ENCODE measurements at places on chromosomes 1 and 21. TPM values are rescaled to one million over a fixed set of nuclear protein-coding genes. Genes with fewer than 3 reads are reported as not detected.

S100A3 gene
- 4.5 TPM for total RNA-seq

TSPAN1 gene
- total RNA-seq = 68.9 TPM

ERMAP gene
- 15.2 TPM for total RNA-seq

CGN gene
- total RNA-seq = 52.9 TPM

EEIG2 gene
- total RNA-seq = 20.0 TPM

THEM4 gene
- 15.0 TPM for total RNA-seq

ILDR2 gene
- total RNA-seq = 1.6 TPM

PLA2G2C gene
- not detected for total RNA-seq

DNA sequence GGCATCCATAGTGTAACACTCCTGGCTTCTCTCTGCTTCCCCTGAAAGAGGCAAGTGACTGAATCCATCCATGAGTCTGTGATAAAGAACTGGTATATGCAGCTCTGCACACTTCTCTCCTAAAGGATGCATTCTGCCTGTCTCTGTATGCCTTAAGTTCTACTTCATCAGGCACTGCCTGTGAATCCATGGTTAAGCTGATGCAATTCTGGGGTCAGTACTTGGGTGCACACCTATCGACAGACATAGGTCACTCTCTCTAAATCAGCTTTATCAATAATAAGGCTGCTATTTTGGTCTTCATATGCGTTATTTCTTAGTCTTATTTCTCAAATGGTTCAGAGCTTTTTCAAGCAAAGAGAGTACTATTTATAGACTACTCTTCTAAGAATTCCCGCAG is 32.7 kb upstream of the PTP4A2 start:
- H3K4me3 ChIP-seq = no peak overlapping the region
- no peak for DNase-seq
- no peaks in the 10 kb centered on the region for H3K36me3 ChIP-seq
- no peaks in the 10 kb centered on the region for H3K27me3 ChIP-seq
- no peaks in the 10 kb centered on the region for H3K4me1 ChIP-seq
- H3K27ac ChIP-seq = no peak overlapping the region

DNA sequence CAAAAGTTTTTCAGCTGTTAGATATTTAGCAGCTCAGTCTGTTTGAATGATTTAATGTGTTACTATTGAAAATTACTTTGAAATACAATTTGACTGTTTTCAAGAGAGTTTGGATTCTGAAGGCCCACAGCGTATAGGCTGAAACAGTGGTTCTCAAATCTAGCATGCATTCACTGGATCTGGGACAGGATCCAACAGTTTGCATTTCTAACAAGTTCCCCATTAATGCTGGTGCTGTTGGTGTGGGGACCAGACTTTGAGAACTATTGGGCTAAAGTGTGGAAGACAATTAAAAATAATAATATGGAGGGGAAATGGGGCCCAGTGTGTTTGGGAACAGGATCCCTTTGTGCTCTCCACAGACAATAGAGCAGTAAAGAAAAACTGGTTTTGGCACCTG is 31.9 kb downstream of the ITSN1 start:
- no peaks in the 10 kb centered on the region for H3K4me1 ChIP-seq
- no peaks in the 10 kb centered on the region for H3K27me3 ChIP-seq
- H3K27ac ChIP-seq = no peak overlapping the region
- H3K4me3 ChIP-seq = no peak overlapping the region
- no peaks in the 10 kb centered on the region for H3K36me3 ChIP-seq
- no peak for DNase-seq

DNA sequence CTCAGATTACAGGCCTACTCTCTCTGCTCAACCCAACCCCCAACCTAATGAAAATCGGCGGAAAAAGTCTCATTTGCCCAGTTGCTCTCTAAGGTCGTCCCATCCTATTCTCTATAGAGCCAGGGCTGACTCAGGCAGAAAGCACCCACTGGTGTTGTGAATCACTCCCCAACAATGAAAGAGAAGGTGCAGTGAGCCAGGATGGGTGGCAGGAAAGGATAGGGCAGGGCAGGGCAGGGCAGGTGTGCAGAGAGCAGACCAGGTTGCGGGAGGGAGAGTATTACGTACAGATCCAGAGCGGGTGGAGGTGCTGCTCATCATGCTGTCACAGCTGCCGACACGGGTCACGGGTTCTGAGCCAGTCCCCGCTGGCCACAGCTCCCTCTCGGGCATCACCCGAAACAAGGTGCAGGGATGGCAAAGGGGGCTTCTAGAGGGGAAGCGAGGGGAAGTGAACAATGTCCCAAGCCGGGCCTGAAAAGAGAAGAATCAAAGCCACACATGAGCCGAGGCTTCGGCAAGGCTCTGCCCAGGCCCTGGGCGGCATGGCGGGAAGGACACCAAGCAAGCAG is 5.3 kb downstream of the C1orf116 start:
- DNase-seq = peak; percentile 63
- no peaks in the 10 kb centered on the region for H3K27me3 ChIP-seq
- peaks cover 41% of the 10 kb centered on the region for H3K4me1 ChIP-seq

DNA sequence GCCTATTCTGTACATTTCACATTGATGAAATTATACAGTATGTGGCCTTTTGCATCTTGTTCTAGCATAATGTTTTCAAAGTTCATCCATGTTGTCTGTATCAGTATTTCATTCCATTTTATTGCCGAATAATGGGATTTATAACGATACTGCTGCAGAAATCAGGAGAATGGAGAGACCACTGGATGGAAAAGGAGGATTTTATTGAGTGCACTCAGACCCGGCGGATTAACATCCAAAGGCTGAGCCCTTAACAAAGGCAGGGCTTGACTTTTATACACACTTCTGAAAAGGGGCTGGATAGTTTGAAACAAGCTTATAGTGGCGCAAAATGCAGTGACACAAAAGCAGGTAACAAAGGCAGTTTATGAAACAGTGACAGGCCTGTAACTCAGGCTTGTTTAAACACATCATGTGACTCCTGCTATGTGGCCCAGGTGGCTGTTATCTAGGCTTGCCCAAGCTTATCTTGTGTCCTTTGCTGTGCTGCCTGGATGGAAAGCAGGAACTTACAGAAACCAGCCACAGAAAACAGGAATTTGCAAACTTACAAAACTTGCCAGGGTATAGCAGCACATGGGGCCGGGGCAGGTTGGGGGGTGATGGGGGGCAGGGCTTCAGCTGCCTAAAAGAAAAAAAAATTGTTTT is 32.8 kb upstream of the KCNJ15 start:
- H3K27me3 ChIP-seq = no peaks in the 10 kb centered on the region
- H3K27ac ChIP-seq = no peak overlapping the region
- DNase-seq = no peak
- no peak overlapping the region for H3K4me3 ChIP-seq
- no peaks in the 10 kb centered on the region for H3K36me3 ChIP-seq
- H3K4me1 ChIP-seq = peaks cover 11% of the 10 kb centered on the region

DNA sequence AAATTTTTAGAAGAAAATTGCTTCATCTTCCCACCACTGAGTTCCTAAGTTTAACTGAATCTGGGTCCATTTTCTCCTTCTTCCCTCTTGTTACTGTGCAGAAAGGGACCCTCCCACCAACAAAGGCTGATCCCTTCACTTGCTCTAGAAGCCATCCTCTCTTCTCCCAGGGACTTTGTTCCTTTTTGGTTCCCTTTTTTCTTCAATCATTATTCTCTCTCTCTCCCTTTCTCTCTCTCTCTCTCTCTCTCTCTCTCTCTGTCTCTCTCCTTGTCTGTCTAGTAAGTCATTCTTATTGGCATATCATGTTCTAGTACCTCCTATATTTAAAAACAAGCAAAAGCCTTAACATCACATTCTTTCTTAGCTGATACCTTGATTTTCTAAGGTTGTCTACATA is 31.7 kb upstream of the GADD45A start:
- no peak overlapping the region for H3K27ac ChIP-seq
- H3K4me3 ChIP-seq = no peak overlapping the region
- no peaks in the 10 kb centered on the region for H3K36me3 ChIP-seq
- DNase-seq = no peak

GRCh38 chr1:32709075-32709474 is 6.5 kb upstream of the SYNC start:
- H3K36me3 ChIP-seq = no peaks in the 10 kb centered on the region
- H3K4me3 ChIP-seq = no peak overlapping the region
- peaks cover 14% of the 10 kb centered on the region for H3K4me1 ChIP-seq
- no peaks in the 10 kb centered on the region for H3K27me3 ChIP-seq

DNA sequence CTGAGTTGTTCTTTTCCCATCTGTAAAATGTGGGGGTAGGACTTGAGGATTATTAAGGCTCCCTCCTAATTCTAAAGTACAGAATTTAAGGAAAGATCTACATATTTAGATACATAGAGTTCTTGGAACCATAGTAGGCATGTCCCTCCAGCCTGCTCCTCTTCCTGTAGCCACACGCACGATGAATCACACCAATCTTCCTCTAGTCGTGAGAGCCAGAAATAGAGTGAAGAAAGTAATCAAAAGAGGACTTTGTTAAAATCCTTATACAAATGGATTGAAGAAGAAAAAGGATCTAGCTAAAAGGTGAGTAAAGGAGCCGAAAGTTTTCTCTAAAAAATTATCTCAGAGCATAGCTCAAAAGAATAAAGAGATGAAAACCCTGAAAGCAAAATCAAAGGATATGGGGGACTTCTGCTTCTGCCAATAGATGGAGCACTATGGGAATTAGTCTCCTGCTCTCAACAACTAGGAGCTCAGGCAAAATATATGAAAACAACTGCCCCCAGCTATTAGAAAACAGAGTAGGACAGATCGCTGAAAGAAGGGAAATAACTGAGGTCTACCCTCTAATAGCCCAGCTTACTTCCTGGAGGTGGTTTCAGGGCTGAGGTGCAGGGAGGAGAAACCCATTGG is 8.5 kb downstream of the C1orf141 start:
- H3K4me3 ChIP-seq = no peak overlapping the region
- no peaks in the 10 kb centered on the region for H3K36me3 ChIP-seq
- no peaks in the 10 kb centered on the region for H3K4me1 ChIP-seq

DNA sequence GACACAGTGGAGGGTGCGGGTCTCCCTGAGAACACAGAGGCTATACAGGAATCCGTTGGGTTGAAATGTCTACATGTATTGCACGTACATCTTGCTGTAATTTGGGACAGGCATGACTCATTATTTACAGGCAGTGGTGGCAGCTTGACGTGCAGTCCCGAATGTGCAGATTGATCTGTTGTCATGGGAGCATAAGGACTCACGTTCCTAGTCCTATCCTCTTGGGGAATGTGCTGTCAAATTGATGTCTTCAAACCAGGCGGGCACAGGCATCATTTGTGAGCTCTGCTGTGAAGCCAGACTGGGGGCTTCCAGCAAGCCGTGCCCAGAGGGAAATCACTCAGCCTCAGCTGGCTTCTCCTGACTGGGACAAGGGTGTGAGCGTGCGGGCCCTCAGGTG is 40.5 kb downstream of the S100B start:
- H3K36me3 ChIP-seq = peaks cover 97% of the 10 kb centered on the region
- H3K4me3 ChIP-seq = no peak overlapping the region
- H3K27me3 ChIP-seq = no peaks in the 10 kb centered on the region
- no peaks in the 10 kb centered on the region for H3K4me1 ChIP-seq

GRCh38 chr1:201153474-201154388 is 543 bp downstream of the TMEM9 start:
- peak overlapping the region; percentile 78 for H3K27ac ChIP-seq
- DNase-seq = no peak
- H3K4me3 ChIP-seq = peak overlapping the region; percentile 85
- H3K27me3 ChIP-seq = no peaks in the 10 kb centered on the region

- no peak overlapping the region for H3K27ac ChIP-seq
- DNase-seq = no peak
- no peak overlapping the region for H3K4me3 ChIP-seq
- peaks cover 15% of the 10 kb centered on the region for H3K4me1 ChIP-seq
- peaks cover 80% of the 10 kb centered on the region for H3K36me3 ChIP-seq
Measured at GRCh38 chr1:197180252-197180878, 33.9 kb upstream of the ASPM start.

DNA sequence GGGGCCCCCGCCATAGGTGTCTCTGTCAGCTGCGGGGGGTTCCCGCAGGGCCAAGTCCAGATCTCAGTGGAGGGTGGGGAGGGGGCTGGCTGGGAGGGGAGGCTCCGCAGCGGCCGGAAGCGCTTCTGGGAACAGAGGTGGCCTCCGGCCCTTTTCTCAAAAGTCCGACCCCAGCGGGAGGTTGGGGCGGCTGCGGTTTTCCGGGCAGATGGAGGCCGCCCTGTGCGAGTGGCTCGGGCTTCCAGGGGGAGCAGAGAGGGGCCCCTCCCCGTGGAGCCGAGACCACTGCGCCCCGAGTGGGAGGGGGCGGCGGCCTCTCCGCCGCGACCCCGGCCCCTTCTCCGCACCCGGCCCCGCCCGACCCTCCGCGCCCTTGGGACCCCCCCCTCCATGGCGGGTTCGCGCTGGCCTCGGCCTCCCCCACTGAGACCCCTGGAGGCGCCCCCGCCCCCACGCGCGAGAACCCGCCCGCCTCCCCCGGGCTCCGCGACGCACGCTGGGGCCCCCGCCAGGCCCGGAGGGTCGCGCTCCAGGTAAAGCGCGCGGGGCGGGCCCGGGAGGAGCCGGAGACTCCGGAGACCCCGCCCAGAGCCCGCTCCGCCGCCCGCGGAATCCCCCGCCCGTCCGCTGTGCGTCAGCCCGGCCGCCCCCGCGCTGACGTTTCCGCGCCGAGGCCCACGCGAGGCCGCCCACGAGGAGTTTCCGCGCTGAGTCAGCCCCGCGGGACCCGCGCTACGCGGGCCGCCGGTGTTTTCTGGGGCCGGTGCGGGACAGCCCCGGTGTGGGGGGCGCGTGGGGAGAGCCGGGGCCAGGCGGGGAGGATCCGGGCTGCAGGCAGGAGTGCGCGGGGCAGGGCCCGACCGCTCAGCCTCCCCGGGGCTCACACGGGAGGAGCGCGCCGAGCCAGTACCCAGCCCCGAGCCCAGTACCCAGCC is 5.2 kb downstream of the TNFRSF18 start:
- H3K36me3 ChIP-seq = no peaks in the 10 kb centered on the region
- H3K27ac ChIP-seq = peak overlapping the region; percentile 18
- H3K27me3 ChIP-seq = peaks cover 46% of the 10 kb centered on the region

GRCh38 chr21:45309069-45309986 is 21.6 kb upstream of the POFUT2 start:
- peak; percentile 74 for DNase-seq
- peaks cover 45% of the 10 kb centered on the region for H3K4me1 ChIP-seq
- no peaks in the 10 kb centered on the region for H3K27me3 ChIP-seq
- no peak overlapping the region for H3K4me3 ChIP-seq
- peak overlapping the region; percentile 86 for H3K27ac ChIP-seq

DNA sequence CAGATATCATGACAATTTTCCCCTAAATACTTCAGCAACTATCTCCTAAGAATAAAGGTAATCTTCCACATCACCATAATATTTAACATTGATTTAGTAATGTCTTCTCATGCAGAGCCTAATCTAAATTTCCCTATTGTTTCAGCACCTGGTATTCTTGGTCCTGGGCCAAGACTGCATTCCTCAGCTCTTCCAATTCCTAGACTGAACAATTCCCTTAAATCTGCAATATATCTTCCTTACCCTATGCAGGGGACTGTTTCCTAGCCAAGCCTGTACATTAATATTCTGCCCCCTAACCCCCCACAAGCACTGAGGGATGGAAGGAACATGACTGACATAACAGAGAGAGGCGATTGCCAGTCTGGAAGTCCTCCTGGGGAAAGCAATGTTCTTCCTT is 28.7 kb upstream of the DISP1 start:
- H3K27me3 ChIP-seq = no peaks in the 10 kb centered on the region
- no peak overlapping the region for H3K27ac ChIP-seq
- H3K4me1 ChIP-seq = peaks cover 20% of the 10 kb centered on the region
